Activated CD8-positive, alpha-beta T cell treated with anti-CD3 and anti-CD28 coated beads, Interleukin-2, amount 10 ng/mL, durations not matched to agents 7 days and 5 days (primary cell): ENCODE measurements at places on chromosomes 5 and 9. TPM values are rescaled to one million over a fixed set of nuclear protein-coding genes. Genes with fewer than 3 reads are reported as not detected.

DNA sequence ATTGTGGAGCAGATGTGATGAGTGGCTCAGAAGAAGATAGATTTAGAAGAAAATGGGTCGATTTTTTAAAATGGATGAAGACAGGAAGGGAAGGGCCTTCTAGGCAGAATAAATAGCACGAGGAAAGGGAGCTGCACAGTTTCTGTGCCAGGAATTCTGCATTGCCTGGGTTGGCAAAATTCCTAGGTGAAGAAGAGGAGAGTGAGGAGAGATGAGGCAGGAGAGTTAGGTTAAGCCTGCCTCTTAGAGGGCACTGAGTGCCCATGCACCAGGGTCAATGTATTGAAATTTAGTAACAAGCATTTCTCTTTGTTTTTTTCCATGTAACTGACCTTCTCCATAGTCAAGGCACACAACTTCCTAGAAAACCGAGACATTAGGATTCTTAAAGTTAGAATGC lies 159.5 kb downstream of the YTHDC2 start:
- DNase-seq: no peak

GRCh38 chr5:162512935-162513565 lies 445.5 kb downstream of the GABRG2 start:
- no peak for DNase-seq

The GLDC gene
- 0.58 TPM for total RNA-seq

- DNase-seq: no peak
These were observed 32.7 kb downstream of the PKD2L2 start for GRCh38 chr5:137921931-137922330.

The TERT gene
- total RNA-seq: 0.44 TPM

- DNase-seq: no peak
These were observed 40.9 kb downstream of the CETN3 start for GRCh38 chr5:90368454-90369246.

DNA sequence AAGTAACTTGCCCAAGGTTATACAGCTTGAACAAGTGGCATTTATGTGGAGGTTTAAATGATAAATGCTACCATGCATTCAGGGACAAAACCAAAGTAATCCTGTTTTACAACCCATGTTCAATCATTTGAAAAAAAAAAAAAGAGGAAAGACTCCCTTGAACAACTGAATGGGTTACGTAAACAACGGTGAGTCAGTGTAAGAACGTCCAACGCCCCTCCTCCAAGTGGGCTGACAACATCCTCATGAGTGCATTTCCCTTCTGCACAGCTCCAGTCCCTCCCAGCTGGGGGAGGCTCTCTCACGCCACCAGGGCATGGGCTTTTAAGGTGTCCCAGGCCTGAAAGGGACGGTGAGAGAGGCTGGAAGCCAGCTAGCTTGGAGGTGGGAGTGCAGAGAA lies 90.0 kb downstream of the PRRT1B start:
- peak; percentile 83 for DNase-seq

The PRRX2 gene
- total RNA-seq: 0.21 TPM

The ADAMTS16 gene
- total RNA-seq: not detected

The COX7C gene
- total RNA-seq: 460 TPM

DNA sequence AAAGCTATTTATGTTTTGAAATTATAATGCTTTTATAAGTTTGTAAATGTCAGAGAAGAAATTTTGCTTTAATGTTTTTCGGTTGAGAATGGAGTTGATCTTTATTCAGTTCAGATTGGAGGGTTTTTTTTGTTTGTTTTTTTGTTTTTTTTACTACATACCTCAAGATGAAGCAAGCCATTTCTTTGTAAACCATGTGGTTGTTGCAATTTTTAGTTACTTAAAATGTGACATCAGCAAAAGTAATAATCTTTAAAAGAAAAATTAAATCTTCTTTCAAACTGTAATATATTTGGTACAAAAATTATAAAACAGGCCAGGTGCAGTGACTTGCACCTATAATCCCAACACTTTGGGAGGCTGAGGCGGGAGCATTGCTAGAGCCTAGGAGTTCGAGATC lies 102.6 kb downstream of the CDC42SE2 start:
- DNase-seq: no peak
